ENCODE measurements at places on chromosomes 4 and X. TPM values are rescaled to one million over a fixed set of nuclear protein-coding genes. Genes with fewer than 3 reads are reported as not detected.

DNA sequence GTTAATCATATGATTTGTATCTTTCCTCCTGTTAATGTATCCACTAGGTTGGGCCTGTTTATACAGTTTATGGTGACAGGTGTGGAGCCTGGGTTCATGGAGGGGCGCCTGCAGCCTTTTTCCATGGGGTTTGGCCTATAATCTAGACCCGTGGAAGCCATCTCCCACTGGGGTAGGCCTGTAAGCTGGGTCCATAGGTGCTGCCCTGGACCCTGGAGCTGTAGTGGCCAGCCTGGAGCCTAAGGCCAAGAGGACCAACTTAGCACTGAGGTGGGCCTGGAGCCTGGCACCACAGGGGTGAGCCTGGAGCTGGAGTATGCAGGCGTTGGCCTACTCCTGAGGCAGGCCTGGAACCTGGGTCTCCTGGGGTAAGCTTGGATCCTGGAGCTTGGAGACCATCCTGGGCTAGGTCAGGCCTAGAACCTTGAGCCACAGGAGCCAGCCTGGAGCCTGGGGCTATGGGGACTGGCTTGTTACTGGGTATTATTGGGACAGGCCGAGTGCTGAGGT, 249.4 kb upstream of the HTR2C start:
- no peak for DNase-seq

DNA sequence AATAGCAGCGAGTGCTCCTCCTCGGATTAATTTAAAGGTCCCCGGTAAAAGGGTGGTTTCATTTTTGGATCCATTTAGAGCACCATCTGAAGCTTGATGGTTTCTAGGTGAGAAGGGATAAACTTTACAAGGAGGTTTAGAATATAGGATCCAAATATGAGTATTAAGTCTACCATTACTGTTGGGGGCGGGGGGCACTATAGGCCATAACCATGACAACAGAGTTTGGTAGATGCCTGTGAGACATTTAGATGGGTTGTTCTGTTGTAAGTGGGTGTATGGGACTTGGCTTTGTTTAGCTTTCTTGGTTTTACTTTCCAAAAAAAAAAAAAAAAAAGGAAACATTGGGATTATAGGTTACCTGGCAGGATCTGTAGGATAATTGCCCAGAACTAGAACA, 92.7 kb downstream of the TENT5D start:
- no peak for DNase-seq

GRCh38 chrX:50204364-50204899, at the start of gene CCNB3:
TSS of gene CCNB3 (plus strand) at chrX:50204765. CDS start at chrX:50285164, 80,399 bp downstream.
- peak; percentile 69 for DNase-seq

- DNase-seq, result no peak
Observed at GRCh38 chrX:151712253-151712652, 3.6 kb upstream of the FATE1 start.

DNA sequence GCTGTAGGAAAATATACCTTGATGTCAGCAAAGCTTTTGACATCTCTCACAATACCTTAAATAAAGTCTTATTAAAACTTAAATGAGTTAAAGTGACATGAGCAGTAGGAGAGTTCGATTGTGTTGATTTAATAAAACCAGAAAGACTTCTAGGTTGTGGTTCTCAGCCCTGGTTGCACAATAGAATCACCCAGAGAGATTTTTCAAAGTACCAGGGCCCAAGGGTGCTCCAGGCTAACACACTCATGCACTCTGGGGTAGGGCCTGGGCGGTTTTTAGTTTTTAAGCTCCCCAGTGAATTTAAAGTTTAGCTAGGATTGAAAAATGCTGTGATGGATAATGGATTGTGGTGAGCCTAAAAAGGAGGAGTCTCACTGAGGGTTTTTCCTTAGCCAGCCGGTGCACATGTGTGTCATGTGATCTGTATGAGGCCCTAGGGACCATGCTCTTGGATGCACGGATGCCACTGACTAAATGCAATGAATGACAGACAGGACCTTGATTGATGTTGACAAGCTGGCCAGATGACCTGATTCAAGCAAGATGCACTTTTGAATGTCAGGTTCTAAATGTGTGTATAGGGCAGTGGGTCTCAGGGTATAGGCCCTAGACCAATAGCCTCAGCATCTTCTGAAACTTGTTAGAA, 185.0 kb downstream of the PTTG2 start:
- no peak for DNase-seq

DNA sequence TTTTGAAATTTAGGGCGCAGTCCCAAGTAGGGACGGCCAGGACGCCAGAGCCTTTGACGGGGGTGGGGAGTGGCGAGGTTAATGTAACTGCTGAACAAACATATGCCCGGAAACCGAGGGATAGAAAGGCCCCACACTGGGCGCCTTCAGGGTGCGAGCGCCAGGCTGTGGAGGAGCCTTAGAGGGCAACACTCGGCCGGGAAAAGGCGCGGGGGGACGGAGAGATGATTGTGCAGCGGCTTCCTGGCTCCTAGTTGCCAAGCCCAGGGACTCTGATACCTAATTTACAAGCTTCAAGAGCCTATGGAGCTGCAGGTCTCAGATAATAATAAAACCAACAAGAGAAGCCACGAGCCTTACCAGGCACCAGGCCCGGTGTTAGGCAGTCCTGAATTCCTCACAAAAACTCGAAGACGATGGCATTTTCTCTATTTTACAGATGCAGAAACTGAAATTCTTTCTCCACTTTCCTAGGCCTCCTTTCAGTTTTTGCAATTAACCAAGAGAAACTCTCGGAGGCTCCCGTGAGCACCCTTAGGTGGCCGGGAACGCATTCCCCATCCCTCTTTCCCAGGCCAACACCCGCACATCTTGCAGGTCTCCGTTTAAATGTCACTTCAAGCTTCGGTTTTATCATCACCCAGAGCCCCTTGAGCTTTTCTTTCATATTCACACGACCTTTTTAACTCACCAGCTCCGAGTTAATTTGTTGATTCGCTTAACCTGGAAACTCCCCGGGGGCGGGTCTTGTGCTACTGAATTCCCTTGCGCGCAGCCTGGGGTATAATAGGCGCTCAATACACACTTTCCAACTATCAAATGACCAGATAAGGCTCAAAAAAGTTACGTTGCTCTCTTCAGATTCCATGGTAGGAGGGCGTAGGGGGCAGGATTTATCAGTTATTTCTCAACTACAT, 6.4 kb upstream of the GSX2 start:
- DNase-seq, result no peak

XPNPEP2 gene
- polyA plus RNA-seq, result 3.9 TPM

MAP3K15 gene
- 0.54 TPM for polyA plus RNA-seq

CYBB gene
- 22.6 TPM for polyA plus RNA-seq

Data from hindlimb muscle (tissue), 1 donor.